ENCODE measurements at places on chromosomes 6 and 20. TPM values are rescaled to one million over a fixed set of nuclear protein-coding genes. Genes with fewer than 3 reads are reported as not detected.

The HLA-DQA1 gene
- 13.5 TPM for total RNA-seq

DNA sequence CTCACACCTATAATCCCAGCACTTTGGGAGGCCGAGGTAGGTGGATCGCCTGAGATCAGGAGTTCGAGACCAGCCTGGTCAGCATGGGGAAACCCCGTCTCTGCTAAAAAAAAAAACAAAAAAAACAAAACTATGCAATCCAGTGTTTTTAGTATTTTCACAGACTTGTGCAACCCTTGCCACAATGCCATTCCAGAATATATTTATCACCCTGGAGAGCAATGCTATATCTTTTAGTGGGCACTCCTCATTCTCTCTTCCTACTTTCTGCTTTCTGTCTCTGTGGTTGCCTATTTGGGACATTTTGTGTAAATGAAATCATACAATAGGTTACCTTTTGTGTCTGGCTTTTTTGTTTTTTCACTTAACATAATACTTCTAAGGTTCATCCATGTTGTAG is 39.1 kb upstream of the MROH8 start:
- DNase-seq = no peak

The SESN1 gene
- total RNA-seq = 20.7 TPM

DNA sequence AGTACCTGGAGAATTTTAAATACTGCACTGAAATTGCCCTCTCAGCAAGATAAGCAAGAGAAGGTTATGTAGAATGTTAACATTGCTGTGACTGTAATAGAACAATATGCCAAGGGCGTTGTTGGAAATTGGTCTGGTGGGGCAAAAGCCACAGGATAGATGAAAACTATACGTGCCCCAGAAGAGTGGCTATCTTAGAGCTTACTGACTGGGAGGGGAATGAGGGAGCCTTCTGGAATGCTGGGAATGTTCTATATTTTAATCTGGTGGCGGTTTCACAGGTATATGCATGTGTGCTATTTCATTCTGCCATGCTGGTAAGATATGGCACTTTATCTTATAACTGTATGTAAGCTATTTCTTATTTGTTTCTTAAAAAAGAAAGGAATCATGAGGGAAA is 35.2 kb upstream of the YWHAB start:
- peak; percentile 49 for DNase-seq

The ADTRP gene
- 79.9 TPM for total RNA-seq

The EFCAB8 gene
- 0.72 TPM for total RNA-seq

GRCh38 chr6:108133594-108134179 is 32.1 kb upstream of the NR2E1 start:
- peak; percentile 60 for DNase-seq

DNA sequence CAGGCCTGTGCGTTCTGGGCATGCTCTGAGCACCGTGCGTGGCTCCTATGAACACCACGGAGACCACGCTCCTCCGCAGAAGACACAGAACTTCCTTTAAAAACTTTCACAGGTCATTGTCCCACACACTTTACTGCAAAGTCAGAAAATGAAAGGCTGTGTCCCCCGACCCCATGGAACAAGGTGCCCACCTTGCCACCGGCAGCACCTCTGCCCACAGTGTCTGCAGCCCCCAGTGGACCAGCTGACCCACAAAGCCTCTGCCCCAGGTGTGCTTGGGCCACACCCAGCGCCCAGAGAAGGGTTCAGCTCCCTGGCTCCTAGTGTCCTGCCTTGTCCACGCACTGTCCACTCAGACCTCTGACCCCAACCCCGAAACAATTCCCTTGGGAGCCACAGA is 8.7 kb downstream of the TAF4 start:
- DNase-seq = no peak

GRCh38 chr6:62672989-62673388 is 387.0 kb upstream of the KHDRBS2 start:
- no peak for DNase-seq

GRCh38 chr6:88871498-88871897 is 91.9 kb downstream of the RNGTT start:
- DNase-seq = no peak

GRCh38 chr6:108650781-108651180 is 90.1 kb downstream of the FOXO3 start:
- DNase-seq = no peak

The PRR18 gene
- not detected for total RNA-seq

DNA sequence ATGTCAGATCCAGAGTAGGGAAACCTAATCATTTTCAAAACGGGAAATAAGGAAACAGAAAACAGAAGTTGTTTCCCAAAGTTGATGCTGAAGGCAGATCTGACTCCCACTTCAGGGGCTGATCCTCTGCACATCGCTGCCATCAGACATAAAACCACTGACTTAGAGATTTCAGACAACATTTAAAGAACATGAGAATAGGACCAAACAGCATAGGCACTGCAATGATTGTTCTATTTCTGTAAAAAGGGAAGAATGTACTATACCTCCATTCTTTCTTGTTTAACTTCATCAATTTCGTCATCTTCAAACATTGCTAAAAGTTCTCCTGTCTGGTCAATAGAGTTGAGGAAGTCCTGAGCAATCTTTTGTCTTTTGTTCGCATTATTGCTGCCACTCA is 324.7 kb upstream of the RUNX2 start:
- no peak for DNase-seq

The GPSM3 gene
- 8.6 TPM for total RNA-seq

GRCh38 chr20:39983655-39984054 is 705.4 kb downstream of the MAFB start:
- DNase-seq = no peak

DNA sequence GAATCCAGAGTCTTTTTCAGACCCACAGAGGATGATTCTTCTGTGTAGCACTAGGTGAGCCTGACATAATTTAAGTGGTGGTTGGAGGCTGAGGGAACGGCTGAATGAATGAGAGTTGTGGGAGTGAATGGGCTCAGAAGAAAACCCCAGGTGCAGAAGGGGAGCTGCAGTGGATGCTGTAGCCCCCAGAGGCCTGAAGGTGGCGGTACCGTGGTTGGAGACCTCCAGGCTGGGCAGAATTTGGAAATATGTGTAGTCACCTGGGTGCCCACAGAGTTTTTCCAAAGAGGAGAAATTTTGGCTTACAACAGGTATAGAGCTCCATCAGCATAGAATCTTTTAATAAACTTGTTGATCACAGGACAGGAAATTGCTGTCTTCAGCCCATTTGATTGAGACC is 6.5 kb upstream of the RAET1G start:
- DNase-seq = no peak

GRCh38 chr20:9344083-9344920 is 170.1 kb upstream of the LAMP5 start:
- DNase-seq = no peak

GRCh38 chr6:112482373-112482772 is 135.2 kb downstream of the RFPL4B start:
- DNase-seq = no peak

DNA sequence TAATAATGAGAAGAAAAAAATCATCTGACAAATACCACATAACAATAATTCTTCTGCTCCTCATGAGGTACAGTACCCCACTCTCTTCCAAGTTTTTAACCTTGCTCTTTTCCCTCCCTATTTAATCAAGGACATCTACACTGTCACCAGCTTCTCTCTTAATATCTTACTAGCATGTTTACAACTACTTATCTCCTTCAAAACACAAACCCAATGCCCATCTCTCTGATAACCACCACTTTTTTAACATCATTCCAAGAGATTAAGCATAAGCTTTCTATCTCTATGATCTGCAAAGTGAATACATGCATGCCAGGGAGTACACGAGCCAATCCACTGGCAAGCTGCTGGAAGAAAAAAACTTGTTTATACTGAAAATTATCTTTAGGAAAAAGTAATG is 10.3 kb downstream of the CEP85L start:
- no peak for DNase-seq

The MACROD2 gene
- total RNA-seq = 3.2 TPM

GRCh38 chr6:118894425-118895260 is 691 bp downstream of the ASF1A start:
- DNase-seq = peak; percentile 67

GRCh38 chr20:7770578-7770977 is 169.7 kb downstream of the HAO1 start:
- no peak for DNase-seq

GRCh38 chr6:40946738-40947301 is 92.2 kb downstream of the UNC5CL start:
- no peak for DNase-seq

DNA sequence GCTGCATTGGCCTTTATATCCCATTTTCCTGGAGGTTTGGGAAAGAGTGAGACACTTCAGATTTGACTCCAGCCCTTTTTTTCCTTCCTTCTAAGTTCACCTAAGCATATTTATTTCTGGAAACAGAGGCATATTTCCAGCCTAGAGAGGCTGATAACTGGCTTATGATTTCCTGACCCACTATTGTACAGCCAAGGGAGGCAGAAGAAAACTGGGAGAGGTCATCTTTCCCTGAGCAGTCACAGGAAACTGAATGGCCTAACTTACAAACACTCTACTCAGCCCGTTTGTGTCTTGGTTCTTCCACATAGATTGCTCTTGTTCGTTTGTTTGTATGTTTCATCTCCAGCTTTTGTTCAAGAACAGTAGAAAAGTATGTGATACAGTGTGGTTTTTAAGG is 64.2 kb upstream of the LTV1 start:
- no peak for DNase-seq

DNA sequence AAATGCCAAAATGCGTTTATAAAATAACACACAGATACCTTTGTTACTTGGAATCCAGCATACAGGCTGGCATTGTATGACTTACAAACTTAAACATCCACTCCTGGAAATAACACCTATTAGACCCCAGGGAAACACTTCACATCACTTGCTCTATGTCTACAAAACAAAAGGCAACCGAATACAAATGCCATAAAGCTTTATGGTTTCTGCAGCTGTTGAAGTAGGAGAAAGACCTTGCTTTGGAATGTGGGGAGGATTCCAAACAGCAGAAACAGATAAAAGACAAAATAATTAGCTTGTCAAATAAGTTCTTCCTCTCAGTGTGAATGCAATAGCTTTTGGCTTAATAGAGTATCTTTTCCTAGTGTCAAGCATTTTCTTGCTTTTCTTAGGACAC is 9.8 kb upstream of the AMD1 start:
- no peak for DNase-seq

DNA sequence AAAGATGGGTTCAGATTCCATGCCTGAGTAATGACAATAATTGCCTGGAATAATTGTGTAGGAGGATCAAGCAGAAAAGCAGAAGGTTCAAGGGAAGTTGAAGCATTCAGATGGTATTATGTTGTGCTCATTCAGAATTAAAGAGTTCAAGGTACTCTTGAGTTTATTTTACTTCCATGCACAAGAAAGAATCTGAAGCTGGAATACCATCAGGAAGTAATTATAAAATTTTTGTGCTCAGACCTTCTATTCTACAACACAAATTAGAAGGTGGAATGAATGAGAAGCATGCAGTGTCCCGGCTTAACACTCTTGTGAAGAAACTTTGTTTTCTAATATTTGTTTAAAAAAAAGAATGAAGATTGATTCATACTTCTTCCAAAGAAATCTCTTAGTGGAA is 139.4 kb upstream of the ENPP5 start:
- DNase-seq = no peak

GRCh38 chr6:5132731-5133130 is 47.6 kb downstream of the PPP1R3G start:
- peak; percentile 47 for DNase-seq

- no peak for DNase-seq
Observed at GRCh38 chr6:143952947-143953701, 54.9 kb downstream of the PLAGL1 start.

- DNase-seq = no peak
Observed at GRCh38 chr20:11001764-11002540, 328.2 kb upstream of the JAG1 start.

DNA sequence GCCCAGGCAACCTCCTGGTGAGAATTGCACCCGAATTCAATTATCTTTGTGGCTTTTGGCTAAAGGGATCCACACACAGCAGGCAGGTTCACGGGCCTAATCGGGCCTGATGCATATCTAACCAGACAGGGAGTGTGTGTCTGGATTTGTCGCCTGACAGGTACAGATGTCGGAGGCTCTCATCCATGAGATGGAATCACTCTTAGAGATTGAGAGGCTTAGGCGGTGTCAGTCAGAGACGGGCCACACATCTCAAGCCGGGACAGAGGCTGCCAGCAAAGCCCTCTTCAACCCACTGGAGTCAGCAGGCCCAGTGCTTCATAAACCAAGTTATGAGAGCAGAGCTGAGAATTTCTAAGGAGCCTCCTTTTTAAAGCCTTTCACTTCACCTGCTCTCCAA is 247.0 kb downstream of the LRFN2 start:
- DNase-seq = no peak

DNA sequence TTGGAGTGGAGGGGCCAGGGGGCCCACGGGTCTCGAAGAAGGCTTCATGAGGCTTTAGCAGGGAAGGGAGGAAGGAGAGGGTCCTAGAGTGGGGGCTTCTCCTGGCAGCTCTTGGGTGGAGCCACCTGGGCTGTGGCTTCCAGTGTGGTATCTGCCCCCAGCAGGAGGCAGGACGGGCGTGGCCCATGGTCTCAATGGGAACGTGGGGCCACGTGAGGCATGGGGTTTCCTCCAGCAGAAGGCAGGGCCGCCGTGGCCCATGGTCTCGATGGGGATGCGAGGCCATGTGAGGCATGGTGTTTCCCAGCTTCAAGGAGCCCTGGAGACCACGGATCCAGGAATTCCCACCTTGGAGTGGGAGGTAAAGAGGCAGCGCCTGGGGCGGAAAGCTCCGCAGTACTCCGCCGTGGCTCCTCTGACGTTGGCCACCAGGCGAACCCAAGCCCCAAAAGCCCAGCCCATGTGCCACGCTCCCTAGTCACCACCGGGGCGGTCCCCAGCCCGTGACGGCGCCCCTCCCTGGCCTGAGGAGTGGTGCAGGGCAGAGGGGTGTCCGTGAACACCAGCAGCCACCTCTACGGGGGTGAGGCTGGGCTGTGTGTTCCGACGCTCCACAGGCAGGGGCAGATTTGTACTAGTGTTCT is 62.0 kb upstream of the GATA5 start:
- DNase-seq = no peak

DNA sequence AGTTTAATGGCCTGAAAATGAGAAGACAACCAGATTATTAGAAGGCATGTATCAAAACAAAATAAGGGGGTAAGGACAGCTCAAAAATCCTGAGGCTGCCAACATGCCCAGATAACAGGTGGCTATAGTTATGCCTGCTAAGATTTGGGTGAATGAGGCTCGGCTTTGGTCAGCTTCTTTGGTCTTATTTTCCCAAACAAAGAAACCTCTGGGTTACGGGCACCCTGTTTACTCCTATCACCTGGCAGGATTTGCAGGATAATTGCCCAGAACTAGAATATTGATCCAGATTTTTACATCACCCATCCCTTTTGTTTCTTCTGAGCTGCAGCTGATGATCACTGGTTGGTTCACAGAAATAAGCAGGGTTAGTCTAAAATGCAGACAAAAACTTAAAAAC is 74.3 kb downstream of the SLC16A10 start:
- no peak for DNase-seq

The RRAGD gene
- 2.0 TPM for total RNA-seq
